ENCODE measurements at places on chromosomes 1 and 21.

- DNase-seq, result peak; percentile 70
Observed at GRCh38 chr1:1290238-1290731, 10.0 kb downstream of the SCNN1D start.

DNA sequence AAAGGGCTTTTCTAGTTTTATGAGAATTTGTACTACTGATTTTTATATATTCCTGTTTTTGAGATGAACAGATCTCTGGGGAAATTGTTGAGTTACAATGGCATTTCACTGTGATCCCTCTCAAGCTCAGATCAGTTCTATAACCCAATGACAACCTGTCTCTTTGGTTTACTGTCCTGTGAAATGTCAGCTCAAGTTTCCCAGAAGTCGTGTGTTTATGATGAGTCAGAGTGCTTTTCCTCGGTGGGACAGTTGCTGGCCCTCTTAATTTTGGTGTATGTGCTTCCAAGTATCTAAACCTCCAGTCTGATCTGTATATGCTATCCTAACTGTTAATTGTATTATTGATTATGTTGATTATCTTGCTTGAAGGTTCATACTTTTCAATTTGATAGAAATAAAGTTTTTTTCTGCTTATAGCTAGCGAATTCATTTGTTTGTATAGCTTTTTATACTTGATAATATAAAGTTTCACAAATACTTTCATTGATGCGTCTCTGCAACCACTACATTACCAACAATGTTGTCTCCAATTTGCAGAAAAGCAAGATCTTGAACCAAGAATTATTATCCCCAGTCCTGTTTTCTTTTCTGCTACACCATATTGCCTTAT is 77.5 kb upstream of the DNAJC6 start:
- DNase-seq, result no peak

- DNase-seq, result no peak
Observed at GRCh38 chr21:24323536-24323935, 1283.7 kb downstream of the MRPL39 start.

DNA sequence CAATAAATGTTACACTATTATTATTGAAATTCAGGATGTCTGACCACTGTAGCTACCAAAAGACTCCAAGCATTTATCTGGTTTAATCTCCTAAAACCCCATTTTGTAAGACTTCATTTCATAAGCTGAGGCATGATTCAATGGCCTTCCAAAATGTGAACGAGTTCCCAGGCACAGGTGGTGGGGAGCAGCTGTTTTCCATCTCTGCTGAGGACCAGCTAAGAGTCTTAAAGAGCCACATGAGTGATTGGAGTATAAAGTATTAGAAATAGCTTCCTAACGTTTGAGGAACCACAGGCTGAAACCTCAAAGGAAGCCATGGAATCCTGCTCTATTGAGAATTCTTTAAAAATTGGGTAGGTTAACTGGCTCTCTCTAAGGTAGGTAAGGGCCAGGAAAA is 44.9 kb downstream of the SEC16B start:
- DNase-seq, result no peak

DNA sequence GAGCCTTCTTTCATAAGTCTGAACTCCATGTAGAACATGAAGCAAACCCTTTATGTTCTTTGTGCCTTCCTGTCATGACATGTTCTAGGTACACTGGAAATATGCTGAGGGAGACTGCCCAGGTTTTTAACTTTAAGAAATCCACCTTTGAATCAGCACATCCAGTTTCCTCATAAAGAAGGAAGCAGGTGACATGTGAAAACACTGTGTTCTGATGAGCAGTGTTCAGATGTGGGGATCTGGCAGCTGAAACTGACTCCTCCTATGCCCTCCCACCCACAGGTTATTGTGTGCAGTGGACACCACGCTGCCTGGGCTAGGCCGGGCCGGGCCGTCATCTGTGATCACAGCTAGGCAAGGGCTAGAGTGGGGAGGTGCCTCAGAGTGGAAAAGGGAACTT is 51.1 kb downstream of the CNN3 start:
- no peak for DNase-seq

GRCh38 chr1:201019321-201019977 is 4.1 kb downstream of the KIF21B start:
- DNase-seq, result peak; percentile 91

- no peak for DNase-seq
Observed at GRCh38 chr1:180777072-180777689, 135.5 kb upstream of the KIAA1614 start.

- no peak for DNase-seq
Observed at GRCh38 chr1:211929683-211930082, 99.1 kb upstream of the LPGAT1 start.

- DNase-seq, result no peak
Observed at GRCh38 chr21:44712203-44713028, 1.0 kb upstream of the TSPEAR start.

GRCh38 chr1:247936415-247936814 is 11.7 kb downstream of the OR2AJ1 start:
- no peak for DNase-seq

GRCh38 chr21:26967062-26967913 is at the start of gene ADAMTS5:
Gene ADAMTS5 (minus strand): TSS chr21:26967088. CDS start chr21:26966391, 697 bp downstream.
- no peak for DNase-seq

DNA sequence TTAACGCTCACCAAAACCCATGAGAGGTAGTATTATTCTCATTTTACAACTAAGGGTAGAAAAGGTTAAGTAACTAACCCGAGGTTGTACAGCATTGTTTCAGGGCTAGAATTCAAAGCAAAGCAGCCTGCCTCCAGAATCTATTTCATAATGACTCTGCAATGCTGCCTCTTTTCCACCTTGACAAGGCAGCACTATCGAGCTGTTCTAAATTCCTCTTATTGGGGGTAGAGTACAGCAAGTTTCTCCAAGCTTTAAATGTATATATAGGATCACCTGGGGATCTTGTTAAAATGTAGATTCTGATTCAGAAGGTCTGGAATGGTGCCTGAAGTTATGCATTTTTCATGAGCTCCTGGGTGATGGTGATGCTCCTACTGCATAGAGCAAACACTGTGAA is 30.1 kb downstream of the WNT2B start:
- no peak for DNase-seq

- no peak for DNase-seq
Observed at GRCh38 chr1:11539850-11540772, 61.2 kb downstream of the DISP3 start.

GRCh38 chr1:93078638-93078985 is 471 bp upstream of the MTF2 start:
- no peak for DNase-seq

DNA sequence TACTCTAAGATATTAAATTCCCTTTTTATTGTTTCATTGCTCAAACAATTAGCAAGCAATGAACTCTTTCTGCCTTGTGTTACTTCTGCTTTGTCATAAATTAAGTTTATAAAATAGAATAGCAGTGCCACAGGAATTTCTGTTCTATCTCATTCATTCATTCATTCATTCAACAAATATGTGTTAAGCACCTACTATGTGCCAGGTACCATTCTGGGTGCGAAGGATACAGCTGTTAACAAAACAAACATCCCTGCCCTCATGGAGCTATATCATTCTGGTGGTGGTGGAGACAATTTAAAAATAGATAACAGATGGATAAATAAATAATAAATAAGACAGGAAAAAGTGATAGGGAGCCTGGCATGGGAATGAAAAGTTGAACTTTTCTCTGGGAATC is 34.5 kb upstream of the AHCYL1 start:
- DNase-seq, result no peak

- DNase-seq, result no peak
Observed at GRCh38 chr1:7954683-7955082, 6.8 kb upstream of the PARK7 start.

GRCh38 chr1:152511596-152511995 is 993 bp downstream of the LCE5A start:
- no peak for DNase-seq

- DNase-seq, result no peak
Observed at GRCh38 chr1:34408011-34408410, 231.3 kb downstream of the C1orf94 start.
